Activated T-helper 9 cell treated with anti-CD3 and anti-CD28 coated beads, Interleukin-2, amount 50 U/mL, for 16 hours (primary cell): ENCODE measurements at places on chromosomes 13 and 19.

DNA sequence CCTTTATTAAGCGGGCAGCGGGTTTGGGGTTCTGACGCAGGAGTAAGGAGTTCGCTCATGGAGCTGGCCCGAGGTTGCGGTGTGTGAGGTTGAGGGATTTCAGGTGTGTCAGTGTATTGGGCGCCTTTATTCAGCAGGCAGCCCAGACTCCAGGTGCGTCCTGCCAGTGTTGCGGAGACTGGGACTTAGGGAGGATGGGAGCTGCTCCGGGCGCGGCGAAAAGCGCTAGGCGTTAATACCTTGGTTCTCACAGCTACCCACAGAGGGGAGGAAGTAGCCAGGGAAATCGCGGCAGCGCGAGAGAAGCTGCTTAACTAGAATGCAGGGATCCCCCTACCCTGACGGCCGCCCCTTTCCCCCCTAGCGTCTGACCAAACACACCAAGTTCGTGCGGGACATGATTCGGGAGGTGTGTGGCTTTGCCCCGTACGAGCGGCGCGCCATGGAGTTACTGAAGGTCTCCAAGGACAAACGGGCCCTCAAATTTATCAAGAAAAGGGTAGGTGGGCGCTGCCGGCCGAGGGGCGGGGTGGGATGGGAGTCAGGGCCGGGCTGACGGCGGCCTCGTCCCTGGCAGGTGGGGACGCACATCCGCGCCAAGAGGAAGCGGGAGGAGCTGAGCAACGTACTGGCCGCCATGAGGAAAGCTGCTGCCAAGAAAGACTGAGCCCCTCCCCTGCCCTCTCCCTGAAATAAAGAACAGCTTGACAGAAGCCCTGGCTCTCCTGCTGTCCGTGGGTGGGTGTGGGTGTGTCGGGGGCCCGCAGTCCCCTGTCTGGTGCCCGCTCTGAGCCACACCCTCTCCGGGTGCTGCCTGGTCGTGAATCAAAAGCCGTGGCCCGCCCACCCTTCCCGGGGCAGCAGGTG lies 1.1 kb downstream of the RPL36 start:
- DNase-seq, result peak; percentile 54

- no peak for DNase-seq
Measured at GRCh38 chr19:46299004-46299509, 2.2 kb downstream of the HIF3A start.

GRCh38 chr19:32542477-32543108 lies 38.4 kb upstream of the PDCD5 start:
- DNase-seq, result no peak

DNA sequence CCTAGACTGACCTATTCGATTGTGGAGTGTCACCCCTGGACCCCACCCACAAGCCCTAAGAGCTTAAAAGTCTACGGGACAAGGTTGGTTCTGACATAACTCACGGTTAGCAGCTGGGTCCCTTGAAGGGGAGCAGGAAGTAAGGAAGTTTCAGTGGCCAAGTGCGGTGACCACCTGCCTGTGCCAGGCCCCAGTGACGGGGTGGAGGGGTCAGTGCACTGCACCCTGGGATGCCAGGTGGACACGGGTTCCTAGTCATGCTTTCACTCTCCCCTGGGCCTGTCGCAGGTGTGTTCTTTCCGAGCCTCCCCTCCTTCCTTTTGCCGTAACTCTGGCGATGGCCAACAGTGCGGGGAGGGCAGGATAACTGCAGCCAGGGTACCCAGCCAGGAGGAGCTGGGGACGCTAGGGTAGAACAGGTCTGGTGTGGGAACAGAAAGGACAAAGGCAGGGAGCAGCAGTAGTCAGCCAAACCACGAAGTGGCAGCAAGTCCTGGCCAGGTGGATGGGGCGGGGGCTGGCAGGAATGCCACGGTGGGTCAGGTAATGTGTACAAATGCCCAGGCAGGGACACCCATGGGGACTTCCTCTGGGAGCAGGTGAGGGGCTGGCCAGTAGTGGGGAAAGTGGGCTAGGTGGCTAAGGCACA lies 58.3 kb downstream of the RGCC start:
- no peak for DNase-seq

DNA sequence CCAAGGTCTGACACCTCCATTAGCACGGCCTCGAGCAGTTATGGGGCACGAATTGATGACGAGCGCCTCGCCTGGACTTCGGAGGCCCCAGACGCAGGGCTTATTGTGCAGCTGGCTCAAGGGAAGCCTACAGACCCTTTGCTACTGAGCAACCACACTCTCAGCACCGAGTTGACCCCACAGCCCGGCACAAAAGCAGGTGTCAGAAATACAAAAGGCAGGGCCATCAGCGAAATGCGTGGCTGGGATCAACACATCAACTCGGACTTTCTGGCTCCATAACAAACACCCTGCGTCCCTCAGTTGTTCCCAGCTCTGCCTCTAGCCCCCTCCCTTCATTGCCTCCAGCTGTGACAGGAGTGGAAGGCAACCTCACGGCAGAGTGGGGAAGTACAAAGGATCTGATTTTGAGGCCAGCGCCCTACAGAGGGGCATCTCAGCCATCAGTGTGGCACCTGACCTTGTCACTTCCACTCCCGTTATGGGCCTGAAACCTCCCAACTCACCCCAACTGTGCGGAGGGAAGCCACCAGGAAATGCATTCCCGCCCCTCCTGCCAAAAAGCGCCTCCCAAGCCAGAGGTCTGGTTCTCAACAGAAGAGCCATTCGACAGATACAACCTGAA lies 18.0 kb downstream of the PEPD start:
- DNase-seq, result no peak

- DNase-seq, result no peak
Measured at GRCh38 chr19:48910803-48911202, 10.7 kb downstream of the NUCB1 start.

- DNase-seq, result no peak
Measured at GRCh38 chr19:37989855-37990254, 82.8 kb downstream of the SIPA1L3 start.

DNA sequence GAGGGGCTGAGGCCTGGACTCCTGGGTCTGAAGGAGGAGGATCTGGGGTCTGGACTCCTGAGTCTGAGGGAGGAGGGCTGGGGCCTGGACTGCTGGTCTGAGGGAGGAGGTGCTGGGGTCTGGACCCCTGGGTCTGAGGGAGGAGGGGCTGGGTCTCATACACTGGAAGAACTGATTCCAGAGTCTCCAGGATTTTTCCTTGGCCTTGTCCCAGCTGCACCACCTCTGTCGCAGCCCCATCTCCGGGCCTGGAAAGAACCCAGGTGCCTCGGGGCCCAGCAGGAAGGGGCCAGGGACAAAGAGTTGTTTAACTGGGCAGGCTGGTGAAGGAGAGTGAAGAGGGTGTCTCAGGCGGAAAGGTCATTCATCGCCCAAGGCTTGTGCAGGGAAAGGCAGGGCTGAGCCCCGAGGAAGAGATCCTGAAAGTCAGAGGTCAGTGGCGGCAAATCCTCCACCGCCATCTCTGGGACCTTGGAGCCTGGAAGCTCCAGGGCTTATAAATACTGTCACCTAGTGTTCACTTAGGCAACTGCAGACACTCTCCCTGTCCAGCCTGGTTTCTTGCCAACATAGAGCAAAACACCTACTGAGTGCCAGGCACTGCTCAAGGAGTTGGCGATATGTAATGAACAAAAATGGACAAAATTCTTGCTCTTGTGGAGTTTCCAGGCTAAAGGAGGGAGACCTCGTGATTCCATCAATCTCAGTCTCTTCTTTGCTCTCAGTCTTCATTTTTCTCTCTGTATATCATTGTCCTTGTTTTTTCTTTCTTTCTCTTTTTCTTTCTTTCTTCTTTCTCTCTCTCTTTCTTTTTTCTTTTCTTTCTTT lies 4.4 kb upstream of the KCNN4 start:
- DNase-seq, result no peak
